ENCODE measurements at places on chromosomes 13 and 19.

DNA sequence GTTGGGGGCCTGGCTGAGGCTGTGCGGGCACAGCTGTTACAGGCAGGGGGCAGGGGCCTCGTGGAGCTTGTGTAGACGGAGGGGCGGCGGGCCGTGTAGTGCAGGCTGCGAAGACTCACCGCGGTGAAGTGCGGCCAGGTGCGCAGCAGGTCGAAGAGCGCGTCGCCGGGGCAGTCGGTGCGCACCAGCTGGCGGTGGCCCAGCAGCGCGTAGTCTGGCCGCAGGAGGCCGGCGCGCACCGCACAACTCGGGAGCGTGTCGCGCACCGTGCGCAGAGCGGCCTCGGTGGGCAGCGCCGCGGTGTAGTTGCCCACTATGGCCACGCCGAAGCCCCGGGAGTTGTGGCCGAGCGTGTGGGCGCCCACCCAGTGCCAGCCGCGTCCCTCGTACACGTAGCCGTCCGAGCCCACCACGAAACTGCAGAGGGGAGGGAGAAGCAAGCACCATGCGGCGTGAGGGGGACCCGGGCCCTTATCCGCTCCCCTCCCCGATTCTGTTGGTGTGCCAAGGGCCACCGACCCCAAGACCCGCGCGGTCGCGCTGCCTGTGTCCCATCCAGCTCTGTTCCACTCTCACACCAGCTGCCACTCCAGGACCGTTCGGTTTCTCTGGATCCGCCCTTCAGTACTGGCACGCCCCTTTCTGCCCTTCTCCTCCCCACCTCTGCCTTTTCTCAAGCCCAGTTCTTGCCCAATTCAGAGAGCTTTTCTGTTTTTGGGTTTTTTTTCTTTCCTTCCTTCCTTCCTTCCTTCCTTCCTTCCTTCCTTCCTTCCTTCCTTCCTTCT is 5.4 kb upstream of the RASAL3 start:
- no peak for DNase-seq

DNA sequence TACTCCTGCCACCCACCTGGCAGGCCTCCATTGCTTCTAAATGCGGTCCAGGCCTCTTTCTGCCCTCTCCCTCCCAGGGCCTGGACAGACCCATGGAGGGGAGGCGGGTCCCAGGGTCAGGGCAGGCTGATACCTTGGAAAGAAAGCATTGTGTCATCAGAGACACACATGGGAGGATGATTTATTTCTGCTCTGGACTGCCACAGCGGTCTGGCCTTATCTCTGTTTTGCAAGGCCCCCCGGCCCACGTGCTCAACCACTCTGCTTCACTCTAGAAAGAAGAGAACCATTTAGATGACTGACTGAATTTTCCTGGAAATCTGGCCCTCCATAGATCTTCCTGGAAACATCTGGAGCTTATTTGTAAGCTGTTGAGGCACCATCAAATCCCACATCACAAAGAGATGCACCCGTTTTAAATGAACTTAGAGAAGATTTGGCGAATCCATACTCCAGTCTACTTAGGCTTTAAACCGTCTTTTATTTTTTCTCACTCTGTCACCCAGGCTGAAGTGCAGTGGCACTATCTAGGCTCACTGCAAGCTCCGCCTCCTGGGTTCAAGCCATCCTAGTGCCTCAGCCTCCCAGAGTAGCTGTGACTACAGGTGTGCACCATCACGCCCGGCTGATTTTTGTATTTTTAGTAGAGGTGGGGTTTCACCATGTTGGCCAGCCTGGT is 48.3 kb upstream of the URI1 start:
- DNase-seq, result no peak

DNA sequence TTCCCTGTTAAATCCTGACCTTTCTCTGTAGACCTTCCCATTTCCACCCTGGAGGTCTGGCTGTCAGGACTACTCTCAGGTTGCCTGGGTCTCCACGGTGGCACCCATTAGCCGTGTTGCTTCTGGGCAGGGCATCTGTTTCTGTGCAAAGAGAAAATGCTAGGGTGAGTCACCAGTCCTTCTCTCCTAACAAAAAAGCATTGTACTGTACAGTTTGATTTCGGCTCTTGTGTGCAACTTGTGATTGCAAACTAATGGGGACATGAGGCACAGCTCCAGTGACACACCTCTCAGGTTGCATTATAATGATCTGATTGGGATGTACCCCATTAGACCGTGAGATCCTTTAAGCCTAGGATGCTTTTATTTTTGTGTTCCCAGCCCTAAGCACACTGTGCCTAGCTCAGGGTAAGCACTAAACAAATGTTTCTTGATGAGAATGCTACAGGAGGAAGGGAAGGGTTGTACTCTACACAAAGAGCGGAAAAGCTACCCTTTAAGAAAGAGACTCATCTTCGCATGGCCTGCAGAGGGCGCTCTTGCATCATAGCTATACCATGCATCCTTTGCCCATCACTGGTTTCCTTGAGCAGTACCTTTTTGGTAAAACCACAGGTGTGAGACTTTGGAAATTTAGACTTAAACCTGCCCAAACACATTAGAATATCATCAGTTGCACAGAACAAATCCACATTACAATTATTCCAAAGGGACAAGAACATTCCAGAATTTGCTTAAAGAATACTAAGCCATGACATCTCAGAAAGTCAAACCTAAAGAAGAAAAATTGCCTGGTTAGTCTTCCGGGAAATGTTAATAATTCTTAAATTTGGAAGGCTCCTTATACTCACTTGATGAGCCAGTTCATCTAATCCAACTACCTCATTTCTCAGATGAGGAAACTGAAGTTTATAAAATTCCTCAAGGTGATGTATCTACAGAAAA is 20.3 kb upstream of the TRIM13 start:
- peak; percentile 68 for DNase-seq

DNA sequence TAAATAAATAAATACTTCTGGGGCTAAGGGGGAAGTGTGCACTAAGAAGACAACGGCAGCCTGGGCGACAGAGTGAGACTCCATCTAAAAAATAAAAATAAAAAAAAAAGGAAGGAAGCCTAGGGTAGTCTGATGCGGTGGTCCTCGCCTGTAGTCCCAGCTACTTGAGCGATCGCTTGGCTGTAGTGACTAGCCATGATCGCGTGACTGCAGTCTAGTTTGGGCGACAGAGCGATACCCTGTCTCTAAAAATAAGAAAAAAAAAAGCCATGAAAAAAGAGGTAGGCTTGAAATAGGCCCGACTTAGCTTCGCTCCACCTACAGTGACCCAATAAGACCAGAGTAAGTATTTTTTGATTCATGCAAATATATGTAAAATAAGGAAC is 661 bp upstream of the BABAM1 start:
- DNase-seq, result no peak

DNA sequence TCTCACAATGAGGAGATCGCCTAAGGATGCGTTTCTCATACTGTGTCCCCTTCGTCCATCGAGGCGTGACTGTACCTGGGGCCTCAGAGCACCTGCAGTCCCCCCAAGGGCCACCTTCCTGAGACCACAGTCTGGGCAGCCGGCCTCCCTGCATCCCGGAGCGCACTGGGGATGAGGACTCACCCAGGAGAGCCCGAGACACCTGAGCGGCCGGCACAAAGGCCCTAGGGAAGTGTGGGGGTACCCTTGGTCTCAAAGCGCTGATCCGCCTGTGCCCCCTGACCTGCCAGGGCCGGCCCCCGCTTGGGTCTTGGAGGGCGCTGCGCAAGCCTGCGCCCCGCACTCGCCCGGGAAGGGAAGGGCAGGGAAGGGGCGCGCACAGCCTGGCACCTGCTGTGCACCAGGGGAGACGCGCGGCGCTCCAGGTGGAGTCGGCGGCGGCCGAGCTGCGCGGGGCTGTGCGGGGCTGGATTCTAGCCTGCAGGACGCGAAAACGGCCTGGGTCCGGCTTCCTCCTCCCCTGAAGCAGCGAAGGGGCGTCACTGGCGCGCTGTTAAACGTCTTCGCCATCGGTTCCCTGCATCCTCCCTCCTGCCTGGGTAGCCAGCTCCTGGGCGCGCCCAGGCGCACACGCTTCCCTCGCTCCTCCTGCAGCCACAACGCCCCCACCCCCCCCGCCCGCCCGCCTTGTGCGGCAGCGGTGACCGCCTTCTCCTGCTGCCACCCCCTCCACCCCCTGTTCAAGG is 13.6 kb upstream of the USP29 start:
- no peak for DNase-seq

DNA sequence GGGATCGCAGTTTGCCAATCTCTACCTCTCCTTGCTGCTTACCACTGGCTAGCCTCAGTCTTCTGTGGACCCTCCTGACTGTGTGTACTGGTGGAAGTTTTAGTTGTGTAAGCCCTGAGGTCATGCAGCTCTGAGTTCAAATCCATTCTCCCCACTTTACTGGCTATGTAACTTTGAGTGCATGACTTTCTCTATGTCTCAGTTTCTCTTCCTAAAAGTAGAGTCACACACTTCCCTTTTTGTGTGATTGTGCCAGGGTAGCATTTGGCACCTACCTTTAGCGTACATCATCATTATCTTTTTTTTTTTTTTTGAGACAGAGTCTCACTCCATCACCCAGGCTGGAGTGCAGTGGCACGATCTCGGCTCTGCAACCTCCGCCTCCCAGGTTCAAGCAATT is 70.3 kb downstream of the MAP4K1 start:
- DNase-seq, result no peak

- no peak for DNase-seq
Measured at GRCh38 chr19:55688422-55689218, 13.6 kb downstream of the EPN1 start.

DNA sequence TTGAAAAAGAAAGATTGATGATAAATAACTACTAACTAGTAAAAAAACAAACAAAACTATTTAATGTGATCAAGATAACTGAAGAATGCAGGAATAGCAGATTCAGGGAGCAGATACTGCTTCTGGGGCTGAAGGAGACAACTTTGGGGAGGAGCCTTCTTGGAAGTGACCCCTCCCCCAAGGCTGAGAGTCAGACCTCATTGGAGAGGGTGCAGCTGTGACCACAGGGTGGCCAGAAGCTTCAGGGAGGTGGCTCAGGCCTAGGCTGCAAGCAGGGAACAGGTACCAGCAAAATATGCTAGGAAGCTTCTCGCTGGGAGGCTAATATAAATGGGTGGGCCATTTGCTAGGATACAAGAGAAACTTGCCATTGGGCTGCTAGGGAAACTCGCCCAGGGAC is 149.9 kb downstream of the MYO16 start:
- DNase-seq, result no peak

GRCh38 chr13:77989281-77989680 is 70.7 kb upstream of the EDNRB start:
- DNase-seq, result no peak

DNA sequence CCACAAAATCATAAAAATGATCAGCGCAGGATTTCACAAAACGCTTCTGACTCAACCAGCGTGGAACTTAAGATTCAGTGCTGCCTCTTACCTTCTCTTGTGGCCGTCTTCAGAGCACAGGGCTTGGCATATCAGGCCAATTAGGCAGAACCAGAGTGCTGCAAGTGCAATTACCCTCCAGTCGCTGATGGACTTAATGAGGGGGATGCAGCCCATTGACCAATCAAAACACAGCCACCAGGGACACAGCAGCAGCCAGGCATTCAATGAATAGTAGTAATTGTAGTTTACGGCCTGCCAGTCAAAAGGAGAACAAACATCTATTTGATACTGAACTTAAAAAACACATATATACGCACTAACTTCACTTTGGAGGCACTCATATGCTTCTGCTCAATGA is 38.2 kb downstream of the TMTC4 start:
- no peak for DNase-seq

- DNase-seq, result no peak
Measured at GRCh38 chr19:41848666-41849065, 3.8 kb downstream of the DMRTC2 start.

GRCh38 chr19:41478171-41478570 is 35.2 kb downstream of the ERICH4 start:
- DNase-seq, result no peak

DNA sequence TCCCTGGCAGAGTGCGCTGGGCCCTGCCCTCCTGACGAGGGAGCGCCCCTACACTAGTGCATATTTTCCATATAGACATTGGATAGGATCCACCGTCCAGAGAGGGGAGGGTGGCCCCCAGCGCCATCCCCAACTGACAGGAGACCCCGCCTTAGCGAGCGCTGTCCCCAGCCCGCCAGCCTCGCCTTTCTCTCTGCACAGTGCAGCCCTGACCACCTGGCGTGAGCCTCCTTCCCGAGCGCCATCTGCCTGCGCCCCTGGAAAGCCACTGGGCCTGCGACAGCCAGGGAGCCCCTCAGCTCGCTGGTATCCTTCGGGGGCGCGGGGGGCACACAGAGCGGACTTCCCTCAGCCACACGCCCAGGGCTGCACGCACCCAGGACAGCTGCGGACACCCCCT is 42.1 kb upstream of the ATP12A start:
- no peak for DNase-seq

- DNase-seq, result no peak
Measured at GRCh38 chr19:48674216-48674809, 1.5 kb upstream of the NTN5 start.

DNA sequence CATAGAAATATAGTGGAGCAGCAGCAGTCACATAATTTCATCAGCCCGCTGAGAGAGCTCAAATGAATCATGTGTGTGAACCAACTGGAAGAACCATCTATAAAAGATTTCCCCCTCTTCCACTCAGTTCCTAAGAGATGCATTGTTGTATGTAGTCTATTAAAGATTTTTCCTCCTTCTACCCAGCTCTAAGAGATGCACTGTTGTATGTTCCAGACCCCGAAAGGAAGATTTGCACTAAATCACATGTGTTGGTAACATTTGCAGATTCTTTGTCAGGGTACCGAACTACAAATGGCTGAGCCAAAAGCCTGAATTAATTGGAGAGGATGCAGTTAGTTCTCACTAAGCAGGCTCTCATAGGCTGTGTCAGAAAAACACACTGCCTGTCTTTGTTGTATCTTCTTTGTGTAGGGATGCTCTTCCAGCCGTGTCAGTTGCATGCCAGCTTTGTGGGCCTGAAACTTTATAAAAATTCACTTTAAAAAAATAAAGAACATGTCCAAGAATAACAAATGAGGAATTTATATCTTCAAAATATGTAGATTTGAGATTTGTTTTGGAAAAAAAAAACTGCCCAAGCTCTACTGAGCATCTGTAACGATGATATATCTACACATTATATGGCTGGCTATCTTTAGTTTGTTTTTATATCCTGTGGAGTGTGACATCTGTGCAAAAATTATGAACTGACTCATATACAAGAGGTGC is 223.1 kb downstream of the MZT1 start:
- no peak for DNase-seq

DNA sequence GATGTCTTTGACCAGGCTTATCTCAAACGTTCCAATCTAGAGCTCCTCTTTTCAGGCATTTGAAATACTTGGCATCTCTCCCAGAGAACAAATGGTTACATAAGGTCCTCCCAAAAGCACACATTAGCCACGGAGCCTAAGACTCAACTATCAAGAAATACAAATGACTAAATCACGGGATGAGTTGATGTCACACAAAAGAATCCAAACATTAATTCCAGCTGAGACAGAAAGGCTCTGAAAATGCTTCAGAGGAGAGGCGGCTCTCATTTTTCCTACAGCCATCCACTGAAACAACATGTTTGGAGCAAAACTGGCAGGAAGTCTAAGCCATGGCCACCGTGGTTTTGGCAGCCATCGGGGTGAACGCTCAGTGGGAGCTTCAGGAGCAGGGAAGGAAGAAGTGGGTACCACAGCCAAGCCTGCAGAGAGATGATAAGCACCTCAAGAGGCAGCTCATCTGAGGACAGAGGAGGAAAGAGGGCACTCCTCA is 122.5 kb downstream of the STK24 start:
- no peak for DNase-seq

GRCh38 chr19:13633109-13633508 is 126.8 kb upstream of the CACNA1A start:
- no peak for DNase-seq

GRCh38 chr13:48066310-48066989 is 28.5 kb downstream of the MED4 start:
- no peak for DNase-seq

- no peak for DNase-seq
Measured at GRCh38 chr13:71290963-71291841, 575.8 kb downstream of the DACH1 start.

- DNase-seq, result no peak
Measured at GRCh38 chr13:96460609-96461008, 370.7 kb downstream of the HS6ST3 start.
